ENCODE measurements at places on chromosomes 5 and 9. TPM values are rescaled to one million over a fixed set of nuclear protein-coding genes. Genes with fewer than 3 reads are reported as not detected.

The LHX3 gene
- not detected for total RNA-seq

The MAP1B gene
- 136 TPM for total RNA-seq

The SPRY4 gene
- 34.7 TPM for total RNA-seq

The TMEFF1 gene
- 15.7 TPM for total RNA-seq

The NUDT12 gene
- total RNA-seq: 11.2 TPM

Data from kidney epithelial cell (primary cell).